Endodermal cell (in vitro differentiated cells): ENCODE measurements at places on chromosomes 3 and 15. TPM values are rescaled to one million over a fixed set of nuclear protein-coding genes. Genes with fewer than 3 reads are reported as not detected.

- no peak overlapping the region for H3K4me3 ChIP-seq
- no peaks in the 10 kb centered on the region for H3K27me3 ChIP-seq
- H3K4me1 ChIP-seq: no peaks in the 10 kb centered on the region
- H3K27ac ChIP-seq: peak overlapping the region; percentile 78
- H3K36me3 ChIP-seq: no peaks in the 10 kb centered on the region
Observed at GRCh38 chr3:185401319-185401955, 38.5 kb downstream of the MAP3K13 start.

DNA sequence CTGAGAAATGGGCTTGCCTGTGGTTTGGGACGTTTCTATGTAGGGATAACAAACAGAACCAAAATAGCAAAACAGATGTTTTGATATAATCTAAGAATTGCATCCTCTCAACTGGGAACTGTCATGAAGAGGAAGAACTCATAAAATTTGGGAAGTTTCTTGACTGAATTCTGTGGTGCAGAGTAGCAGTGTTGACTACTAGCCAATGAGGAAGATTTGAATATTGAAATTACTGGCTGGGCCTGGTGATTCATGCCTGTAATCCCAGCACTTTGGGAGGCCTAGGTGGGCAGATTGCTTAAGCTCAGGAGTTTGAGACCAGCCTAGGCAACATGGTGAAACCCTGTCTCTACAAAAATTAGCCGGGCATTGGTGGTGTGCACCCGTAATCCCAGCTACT lies 42.2 kb downstream of the ZNF609 start:
- H3K27me3 ChIP-seq: no peaks in the 10 kb centered on the region
- peaks cover 4% of the 10 kb centered on the region for H3K4me1 ChIP-seq
- no peak overlapping the region for H3K27ac ChIP-seq
- no peak overlapping the region for H3K4me3 ChIP-seq
- H3K36me3 ChIP-seq: peaks cover 66% of the 10 kb centered on the region

DNA sequence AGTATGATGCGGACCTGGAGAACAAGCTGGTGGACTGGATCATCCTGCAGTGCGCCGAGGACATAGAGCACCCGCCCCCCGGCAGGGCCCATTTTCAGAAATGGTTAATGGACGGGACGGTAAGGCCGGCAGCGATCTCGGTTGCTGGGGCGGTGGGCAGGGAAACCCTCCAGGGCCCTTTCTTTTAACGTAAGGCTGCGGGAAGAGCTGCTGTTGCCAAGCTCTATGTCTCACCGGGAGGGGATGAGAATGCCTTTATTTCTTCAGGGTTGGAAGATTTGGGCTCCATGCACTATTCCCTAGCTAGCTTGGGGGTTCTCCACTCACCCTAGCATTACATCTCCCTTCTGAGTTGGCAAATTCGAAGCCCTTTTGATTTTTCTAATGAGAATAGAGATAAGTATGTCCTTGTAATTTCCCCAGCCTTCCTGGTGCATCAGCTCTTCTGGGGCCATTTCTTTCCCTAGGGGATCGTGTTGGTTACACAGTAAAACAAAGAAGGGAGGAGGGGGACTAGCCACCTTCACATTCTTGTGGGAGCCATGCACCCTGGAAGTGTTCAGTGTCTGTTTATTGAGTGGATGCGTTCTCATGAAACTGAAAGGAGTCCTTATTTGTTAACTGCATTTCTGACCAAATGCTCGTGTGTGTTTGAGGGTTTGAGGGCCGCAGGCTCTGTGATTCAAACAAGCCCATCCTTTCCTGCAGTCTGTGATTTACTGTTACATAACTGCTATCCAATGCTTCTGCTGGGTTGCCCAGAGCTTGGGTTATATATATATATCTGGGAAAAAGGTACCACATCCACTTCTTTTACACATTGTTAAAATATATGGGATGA lies 982 bp downstream of the TAGLN3 start:
- H3K27ac ChIP-seq: peak overlapping the region; percentile 97
- peaks cover 10% of the 10 kb centered on the region for H3K27me3 ChIP-seq
- H3K36me3 ChIP-seq: no peaks in the 10 kb centered on the region
- peak overlapping the region; percentile 81 for H3K4me3 ChIP-seq
- no peak for DNase-seq

USP4 gene
- total RNA-seq: 39.7 to 54.7 TPM (median 48.3 TPM) in 3 replicates

STARD9 gene
- total RNA-seq: 0.97 to 1.5 TPM (median 1.1 TPM) in 3 replicates

SH2D7 gene
- total RNA-seq: not detected in 2 replicates

GRCh38 chr3:134029734-134030378 lies at the start of gene SLCO2A1:
Gene SLCO2A1, minus strand, starts transcription at chr3:134029925. Its CDS starts 123 bp downstream, at chr3:134029802.
- peaks cover 14% of the 10 kb centered on the region for H3K27me3 ChIP-seq
- H3K36me3 ChIP-seq: no peaks in the 10 kb centered on the region
- H3K27ac ChIP-seq: no peak within 1 kb of the TSS
- H3K4me3 ChIP-seq: peak within 1 kb of the TSS; percentile 93

DNA sequence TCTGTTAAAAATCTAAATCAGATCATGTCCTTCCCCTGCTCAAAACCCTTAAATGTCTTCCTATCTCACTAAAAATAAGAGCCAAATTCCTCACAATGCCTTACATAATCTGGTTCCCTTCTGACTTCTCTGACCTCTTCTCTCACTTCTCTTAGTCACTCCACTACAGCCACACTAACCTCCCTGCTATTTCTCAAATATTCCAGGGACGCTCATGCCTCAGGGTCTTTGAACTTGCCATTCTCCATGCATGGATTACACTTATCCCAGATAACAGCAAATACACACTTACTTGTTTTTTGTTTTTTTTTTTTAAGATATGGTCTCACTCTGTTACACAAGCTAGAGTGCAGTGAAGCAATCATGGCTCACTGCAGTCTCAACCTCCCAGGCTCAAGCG lies 8.5 kb downstream of the TP53BP1 start:
- H3K36me3 ChIP-seq: peaks cover 69% of the 10 kb centered on the region
- no peak overlapping the region for H3K4me3 ChIP-seq
- no peaks in the 10 kb centered on the region for H3K4me1 ChIP-seq
- no peak for DNase-seq
- no peak overlapping the region for H3K27ac ChIP-seq
- no peaks in the 10 kb centered on the region for H3K27me3 ChIP-seq

- H3K27ac ChIP-seq: no peak overlapping the region
- H3K36me3 ChIP-seq: no peaks in the 10 kb centered on the region
- H3K4me3 ChIP-seq: no peak overlapping the region
- no peaks in the 10 kb centered on the region for H3K4me1 ChIP-seq
Observed at GRCh38 chr3:127682561-127682960, 9.8 kb downstream of the ABTB1 start.

- no peaks in the 10 kb centered on the region for H3K27me3 ChIP-seq
- no peaks in the 10 kb centered on the region for H3K4me1 ChIP-seq
- DNase-seq: no peak
- H3K36me3 ChIP-seq: no peaks in the 10 kb centered on the region
- no peak overlapping the region for H3K27ac ChIP-seq
Observed at GRCh38 chr3:111769110-111769991, 89.7 kb upstream of the PHLDB2 start.

GRCh38 chr3:149044339-149045083 lies 41.8 kb downstream of the HLTF start:
- no peak overlapping the region for H3K27ac ChIP-seq
- no peaks in the 10 kb centered on the region for H3K27me3 ChIP-seq
- peaks cover 86% of the 10 kb centered on the region for H3K36me3 ChIP-seq

GRCh38 chr15:26314577-26314976 lies 451.4 kb upstream of the ATP10A start:
- no peaks in the 10 kb centered on the region for H3K36me3 ChIP-seq
- H3K4me1 ChIP-seq: no peaks in the 10 kb centered on the region
- no peak for DNase-seq
- no peak overlapping the region for H3K4me3 ChIP-seq
- no peak overlapping the region for H3K27ac ChIP-seq

GRCh38 chr3:24407980-24408680 lies 86.5 kb downstream of the THRB start:
- no peaks in the 10 kb centered on the region for H3K4me1 ChIP-seq
- no peaks in the 10 kb centered on the region for H3K27me3 ChIP-seq
- no peak overlapping the region for H3K27ac ChIP-seq
- H3K36me3 ChIP-seq: no peaks in the 10 kb centered on the region

IQCF6 gene
- not detected in 2 replicates for total RNA-seq

DNA sequence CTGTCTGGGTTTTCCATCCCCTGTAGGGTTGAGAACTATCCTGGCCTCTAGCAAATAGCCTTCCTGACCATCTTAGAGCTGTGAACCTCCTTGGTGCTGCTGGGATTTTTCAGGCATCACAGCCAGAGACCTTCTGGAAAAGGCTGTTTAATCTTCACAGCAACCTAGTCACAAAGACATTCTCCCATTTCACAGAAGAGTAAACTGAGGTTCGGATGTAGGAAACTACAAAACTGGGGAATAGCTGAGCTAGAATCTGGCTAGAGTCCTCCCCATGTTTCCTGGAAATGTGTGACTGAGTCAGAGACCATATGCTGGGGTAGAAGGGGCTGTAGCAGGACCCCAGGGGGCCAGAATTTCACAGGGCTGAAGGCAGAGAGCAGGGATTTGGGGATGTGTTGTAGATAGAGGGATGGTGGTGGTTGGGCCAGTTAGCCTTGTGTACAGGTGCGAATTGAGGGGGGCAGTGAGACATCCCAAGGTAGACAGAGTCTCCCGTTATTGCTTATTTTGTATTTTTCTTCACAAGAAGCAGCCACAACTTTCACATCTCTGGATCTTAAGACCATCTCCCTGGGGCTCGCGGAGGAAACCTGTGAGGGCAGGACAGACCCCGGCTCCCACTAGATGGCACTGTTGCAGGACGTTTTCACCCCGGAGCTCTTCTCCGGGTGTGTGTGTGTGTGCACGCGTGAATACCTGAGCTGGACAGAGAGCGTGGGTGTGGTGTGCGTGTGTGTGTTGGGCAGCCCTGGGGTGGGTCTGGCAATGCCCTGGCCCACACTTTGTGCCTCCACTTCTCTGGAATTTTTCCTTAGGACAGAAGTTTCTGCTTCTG lies 66.9 kb upstream of the PRR23C start:
- peak; percentile 92 for DNase-seq
- H3K4me1 ChIP-seq: no peaks in the 10 kb centered on the region
- H3K27me3 ChIP-seq: peaks cover 26% of the 10 kb centered on the region
- no peaks in the 10 kb centered on the region for H3K36me3 ChIP-seq
- no peak overlapping the region for H3K4me3 ChIP-seq

- no peaks in the 10 kb centered on the region for H3K4me1 ChIP-seq
- no peak for DNase-seq
- no peak overlapping the region for H3K4me3 ChIP-seq
Observed at GRCh38 chr15:101138913-101139880, 112.7 kb downstream of the CHSY1 start.

STAC gene
- total RNA-seq: 1.2 and 1.5 TPM in 2 replicates

DNA sequence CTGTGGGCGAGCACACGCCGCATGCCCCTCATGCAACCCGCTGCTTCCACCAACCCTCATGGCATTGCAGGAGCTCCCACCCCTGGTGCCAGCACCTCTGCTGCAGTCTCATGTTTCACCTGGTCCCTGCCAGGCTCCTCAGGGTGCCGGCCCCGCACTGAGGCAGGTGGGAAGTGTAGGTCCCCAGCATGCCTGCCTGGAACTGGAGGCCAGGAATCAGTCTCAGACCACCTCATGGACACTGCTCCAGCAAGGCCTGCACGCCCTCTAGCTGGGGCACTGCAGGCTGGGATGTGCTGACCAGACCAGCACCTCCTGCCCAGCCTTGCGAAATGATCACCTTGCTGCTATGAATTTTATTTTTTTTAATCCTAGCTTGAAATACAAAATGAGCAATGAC lies 39.1 kb downstream of the OCA2 start:
- no peak overlapping the region for H3K27ac ChIP-seq
- H3K36me3 ChIP-seq: no peaks in the 10 kb centered on the region
- peaks cover 2% of the 10 kb centered on the region for H3K4me1 ChIP-seq
- no peak overlapping the region for H3K4me3 ChIP-seq

TMED3 gene
- total RNA-seq: 48.9 to 52.3 TPM (median 49.0 TPM) in 3 replicates

GRCh38 chr3:15892311-15893227 lies 94.8 kb upstream of the ANKRD28 start:
- H3K36me3 ChIP-seq: no peaks in the 10 kb centered on the region
- DNase-seq: no peak
- no peaks in the 10 kb centered on the region for H3K27me3 ChIP-seq
- H3K27ac ChIP-seq: no peak overlapping the region
- H3K4me1 ChIP-seq: no peaks in the 10 kb centered on the region

GRCh38 chr15:27045796-27046195 lies 74.8 kb downstream of the GABRG3 start:
- H3K4me1 ChIP-seq: peaks cover 3% of the 10 kb centered on the region
- no peak for DNase-seq
- peaks cover 36% of the 10 kb centered on the region for H3K27me3 ChIP-seq
- H3K27ac ChIP-seq: no peak overlapping the region
- H3K36me3 ChIP-seq: no peaks in the 10 kb centered on the region
- H3K4me3 ChIP-seq: no peak overlapping the region

ZNF106 gene
- 32.3 to 52.3 TPM (median 46.2 TPM) in 3 replicates for total RNA-seq

- peaks cover 15% of the 10 kb centered on the region for H3K4me1 ChIP-seq
- no peak for DNase-seq
- H3K27ac ChIP-seq: no peak overlapping the region
- H3K4me3 ChIP-seq: no peak overlapping the region
Observed at GRCh38 chr3:27883266-27883665, 161.1 kb upstream of the EOMES start.

- H3K4me1 ChIP-seq: no peaks in the 10 kb centered on the region
- H3K27me3 ChIP-seq: no peaks in the 10 kb centered on the region
- no peak for DNase-seq
Observed at GRCh38 chr3:111747490-111747889, 111.6 kb upstream of the PHLDB2 start.

GRCh38 chr15:39501366-39502081 lies 79.4 kb upstream of the THBS1 start:
- no peaks in the 10 kb centered on the region for H3K4me1 ChIP-seq
- no peak for DNase-seq
- no peak overlapping the region for H3K27ac ChIP-seq
- H3K4me3 ChIP-seq: no peak overlapping the region
- no peaks in the 10 kb centered on the region for H3K36me3 ChIP-seq
- H3K27me3 ChIP-seq: no peaks in the 10 kb centered on the region

RPL29 gene
- total RNA-seq: 1,325 to 1,578 TPM (median 1,440 TPM) in 3 replicates

GRCh38 chr3:141452045-141452444 lies 34.8 kb upstream of the RASA2 start:
- no peaks in the 10 kb centered on the region for H3K27me3 ChIP-seq
- no peak overlapping the region for H3K27ac ChIP-seq
- H3K4me3 ChIP-seq: no peak overlapping the region
- peak; percentile 68 for DNase-seq

- H3K27me3 ChIP-seq: no peaks in the 10 kb centered on the region
- peak; percentile 45 for DNase-seq
- no peaks in the 10 kb centered on the region for H3K36me3 ChIP-seq
- H3K4me3 ChIP-seq: no peak overlapping the region
- H3K4me1 ChIP-seq: no peaks in the 10 kb centered on the region
Observed at GRCh38 chr15:59296181-59296617, 76.5 kb downstream of the MYO1E start.
